ENCODE measurements at places on chromosomes 1 and 21. TPM values are rescaled to one million over a fixed set of nuclear protein-coding genes. Genes with fewer than 3 reads are reported as not detected.

- no peak overlapping the region for H3K4me3 ChIP-seq
- no peak overlapping the region for H3K27ac ChIP-seq
- H3K4me1 ChIP-seq, result no peaks in the 10 kb centered on the region
- no peaks in the 10 kb centered on the region for H3K27me3 ChIP-seq
- peaks cover 9% of the 10 kb centered on the region for H3K36me3 ChIP-seq
- no peak for DNase-seq
Measured at GRCh38 chr21:46392921-46393320, 65.8 kb upstream of the DIP2A start.

GRCh38 chr1:76203127-76203526 is 128.6 kb downstream of the ST6GALNAC3 start:
- H3K27me3 ChIP-seq, result no peaks in the 10 kb centered on the region
- no peaks in the 10 kb centered on the region for H3K4me1 ChIP-seq
- DNase-seq, result no peak
- no peak overlapping the region for H3K27ac ChIP-seq
- no peak overlapping the region for H3K4me3 ChIP-seq
- peaks cover 8% of the 10 kb centered on the region for H3K36me3 ChIP-seq

DNA sequence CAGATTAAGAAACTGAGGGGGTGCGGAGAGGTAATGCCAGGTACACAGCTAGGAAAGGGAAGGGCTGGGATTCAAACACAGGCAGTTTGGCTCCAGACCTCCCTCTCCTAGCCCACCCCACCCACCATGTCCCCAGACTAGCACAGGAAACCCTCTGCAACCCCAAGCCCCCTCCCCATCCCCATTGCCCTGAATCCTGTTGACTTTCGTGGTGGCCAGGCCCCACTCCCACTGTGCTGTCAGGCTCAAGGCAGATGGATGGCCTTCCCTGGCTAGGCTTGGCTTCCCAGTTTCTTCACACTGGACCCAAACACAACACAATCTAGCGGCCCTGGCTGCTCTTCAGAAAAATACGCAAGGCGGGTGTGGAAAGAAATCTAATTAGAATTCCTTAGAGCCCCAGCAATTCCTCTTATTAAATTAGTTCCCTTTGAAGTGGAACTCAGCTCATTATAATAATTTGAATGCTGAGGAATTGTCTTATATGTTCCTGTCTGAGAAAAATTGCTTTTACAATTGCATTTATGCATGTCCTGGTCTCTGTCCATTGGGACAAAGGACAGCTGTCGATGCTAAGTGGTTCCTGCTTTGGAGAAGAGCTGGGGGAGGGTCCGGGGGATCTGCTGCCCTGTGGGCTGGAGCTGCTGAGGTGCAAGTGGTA is 97.4 kb downstream of the SYF2 start:
- no peaks in the 10 kb centered on the region for H3K4me1 ChIP-seq
- H3K36me3 ChIP-seq, result no peaks in the 10 kb centered on the region
- no peak overlapping the region for H3K4me3 ChIP-seq
- no peak overlapping the region for H3K27ac ChIP-seq
- no peak for DNase-seq

DNA sequence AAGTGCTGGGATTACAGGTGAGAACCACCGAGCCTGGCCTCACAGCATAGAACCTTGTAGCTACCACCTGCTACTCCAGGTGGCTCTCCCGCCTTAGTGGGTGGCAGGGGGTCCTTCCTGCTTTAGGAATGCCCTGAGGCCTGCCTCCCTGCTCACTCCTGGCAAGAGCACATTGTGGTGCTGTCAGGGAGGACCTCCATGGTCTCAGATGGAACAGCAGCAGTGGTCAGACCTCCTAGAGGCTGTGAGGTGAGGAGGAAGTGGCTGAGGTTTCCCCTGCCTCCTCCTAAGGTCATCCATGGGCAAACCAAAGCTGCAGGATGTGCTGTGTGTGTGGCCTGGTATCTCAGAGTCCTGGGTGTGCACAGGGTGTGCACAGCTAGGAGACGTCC is 6.7 kb downstream of the SOX13 start:
- no peak overlapping the region for H3K4me3 ChIP-seq
- peaks cover 47% of the 10 kb centered on the region for H3K27me3 ChIP-seq
- H3K27ac ChIP-seq, result no peak overlapping the region

Gene LDLRAD1
- not detected for total RNA-seq

GRCh38 chr1:92853299-92853698 is 21.5 kb downstream of the RPL5 start:
- peaks cover 11% of the 10 kb centered on the region for H3K4me1 ChIP-seq
- peaks cover 21% of the 10 kb centered on the region for H3K36me3 ChIP-seq
- no peak overlapping the region for H3K27ac ChIP-seq
- H3K4me3 ChIP-seq, result no peak overlapping the region
- no peaks in the 10 kb centered on the region for H3K27me3 ChIP-seq

DNA sequence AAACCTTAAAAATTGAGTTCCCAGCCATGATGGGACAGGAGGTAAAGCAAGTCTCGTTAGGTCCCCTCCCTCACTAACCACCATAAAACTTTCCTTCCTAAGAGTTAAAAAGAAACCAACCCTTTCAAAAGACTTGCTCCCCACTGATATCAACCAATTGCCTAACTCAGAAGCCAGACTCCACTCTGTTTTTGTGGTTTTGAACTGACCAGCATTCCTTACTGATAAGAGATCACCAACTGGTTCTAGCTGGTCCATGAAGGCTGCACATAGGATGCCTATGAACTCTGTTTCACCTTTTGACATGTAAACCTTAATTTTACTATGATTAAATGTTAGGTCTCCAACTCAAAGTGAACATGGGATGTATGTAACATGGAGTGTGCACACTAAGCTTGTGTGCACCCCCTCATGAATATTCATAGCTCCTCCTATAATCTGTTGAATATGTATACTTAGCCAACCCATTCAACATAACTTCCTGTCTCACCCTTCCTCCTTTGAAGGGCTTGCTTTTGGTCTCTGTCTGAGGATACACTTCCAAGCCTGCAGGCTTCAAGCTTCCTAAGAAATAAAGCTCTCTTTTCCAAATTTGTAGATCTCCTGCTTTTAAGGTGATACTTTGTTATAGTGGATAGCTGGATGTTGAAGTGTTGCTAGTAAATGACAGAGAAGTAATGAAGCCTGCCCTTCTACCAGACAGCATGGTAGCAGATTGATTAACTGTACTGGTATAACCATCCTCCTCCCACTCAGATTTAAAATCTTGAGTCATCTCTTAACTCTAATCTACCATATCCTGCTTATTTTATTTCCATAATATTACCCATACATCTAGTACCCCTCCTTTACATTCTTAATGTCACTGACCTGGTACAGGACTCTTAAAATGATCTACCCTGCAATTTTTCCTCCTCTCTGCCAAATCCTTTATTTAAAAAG is 95.6 kb downstream of the ZNF644 start:
- H3K4me1 ChIP-seq, result peaks cover 61% of the 10 kb centered on the region
- H3K27me3 ChIP-seq, result no peaks in the 10 kb centered on the region
- no peak overlapping the region for H3K4me3 ChIP-seq

DNA sequence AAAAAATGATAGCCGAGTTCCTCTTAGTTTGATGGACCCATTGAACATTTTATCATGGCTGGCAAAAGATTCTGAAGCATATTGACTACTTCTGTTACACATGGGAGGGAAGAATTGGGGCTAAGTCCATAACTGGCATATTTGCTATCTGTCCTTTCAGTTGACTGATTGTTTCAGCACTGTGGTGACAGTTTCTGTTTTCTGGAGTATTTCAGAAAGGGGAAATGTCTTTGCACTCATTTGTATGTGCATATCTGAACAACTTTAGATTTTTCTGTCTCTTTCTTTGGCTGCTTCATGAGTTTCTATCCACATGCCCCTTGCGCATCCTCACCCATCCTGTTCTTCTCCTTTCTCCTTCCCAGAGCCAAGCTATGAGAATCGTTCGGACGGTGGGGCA is 33.2 kb downstream of the SPATA46 start:
- no peak for DNase-seq
- H3K4me3 ChIP-seq, result no peak overlapping the region
- H3K27ac ChIP-seq, result no peak overlapping the region
- H3K36me3 ChIP-seq, result no peaks in the 10 kb centered on the region
- H3K4me1 ChIP-seq, result no peaks in the 10 kb centered on the region
- H3K27me3 ChIP-seq, result peaks cover 2% of the 10 kb centered on the region

DNA sequence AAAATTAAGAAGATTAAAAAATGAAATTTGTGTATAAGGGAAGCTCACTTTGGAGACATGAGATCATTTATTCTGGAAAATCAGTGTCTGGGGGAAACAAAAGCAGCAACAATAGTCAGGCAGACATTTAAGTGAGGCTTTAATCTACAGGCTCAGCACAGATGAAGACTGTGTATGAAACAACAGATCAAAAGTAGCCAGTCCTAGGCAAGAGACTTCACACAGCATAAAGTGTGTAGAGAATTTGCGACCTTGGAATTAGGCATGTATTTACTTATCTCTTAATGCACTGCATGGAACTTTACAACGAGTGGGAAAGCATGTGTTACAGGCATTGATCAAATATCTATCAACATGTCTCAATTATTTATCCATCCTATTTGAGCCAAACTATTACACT is 1099.9 kb downstream of the PLA2G4A start:
- H3K36me3 ChIP-seq, result no peaks in the 10 kb centered on the region
- no peaks in the 10 kb centered on the region for H3K27me3 ChIP-seq
- H3K27ac ChIP-seq, result no peak overlapping the region
- H3K4me3 ChIP-seq, result no peak overlapping the region

DNA sequence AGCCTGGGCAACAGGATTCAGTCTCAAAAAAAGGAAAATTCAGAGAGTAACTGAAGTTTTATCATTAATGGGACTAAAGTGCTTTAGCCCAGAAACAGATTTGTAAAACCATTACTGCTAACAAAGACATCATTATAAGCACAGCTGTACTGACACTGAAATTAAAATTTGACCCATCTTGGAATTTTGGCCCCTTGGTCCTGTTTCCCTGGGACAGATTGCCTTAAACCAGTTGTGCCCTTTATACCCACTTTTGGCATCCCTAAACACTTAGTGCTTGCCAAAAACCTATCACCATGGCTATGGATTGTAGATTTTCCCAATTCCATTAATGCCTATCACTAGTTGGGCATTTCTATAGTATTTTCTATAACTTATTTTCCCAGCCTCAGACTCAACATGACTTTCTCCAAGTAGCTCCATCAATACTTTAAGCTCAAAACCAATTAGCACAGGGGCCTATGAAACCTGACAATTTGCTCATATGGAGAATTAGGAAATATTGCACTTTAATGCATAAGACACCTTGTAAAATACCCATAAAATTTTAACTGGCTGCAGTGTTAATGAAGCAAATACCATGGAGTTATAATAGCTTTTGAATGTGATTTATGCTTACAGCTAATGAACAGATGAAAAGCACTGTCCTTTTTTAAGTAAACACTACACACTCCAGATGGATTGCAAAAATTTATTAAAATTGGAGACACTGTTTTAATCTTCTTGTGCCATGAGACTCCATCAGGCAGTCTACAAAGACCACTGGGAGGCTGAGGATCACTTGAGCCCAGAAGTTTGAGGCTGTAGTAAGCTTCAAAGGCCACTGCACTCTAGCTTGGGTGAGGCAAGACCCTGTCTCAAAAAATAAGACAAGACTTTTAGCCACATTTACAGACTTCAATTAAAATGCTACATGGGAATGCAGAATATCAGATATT is 4.3 kb downstream of the GAS5 start:
- H3K36me3 ChIP-seq, result peaks cover 65% of the 10 kb centered on the region
- H3K4me1 ChIP-seq, result peaks cover 50% of the 10 kb centered on the region
- peak overlapping the region; percentile 100 for H3K4me3 ChIP-seq
- no peak for DNase-seq
- peaks cover 45% of the 10 kb centered on the region for H3K27me3 ChIP-seq

GRCh38 chr1:204286831-204287421 is 72.8 kb downstream of the PLEKHA6 start:
- no peaks in the 10 kb centered on the region for H3K36me3 ChIP-seq
- peak overlapping the region; percentile 66 for H3K4me3 ChIP-seq
- peaks cover 22% of the 10 kb centered on the region for H3K4me1 ChIP-seq
- peak; percentile 17 for DNase-seq

DNA sequence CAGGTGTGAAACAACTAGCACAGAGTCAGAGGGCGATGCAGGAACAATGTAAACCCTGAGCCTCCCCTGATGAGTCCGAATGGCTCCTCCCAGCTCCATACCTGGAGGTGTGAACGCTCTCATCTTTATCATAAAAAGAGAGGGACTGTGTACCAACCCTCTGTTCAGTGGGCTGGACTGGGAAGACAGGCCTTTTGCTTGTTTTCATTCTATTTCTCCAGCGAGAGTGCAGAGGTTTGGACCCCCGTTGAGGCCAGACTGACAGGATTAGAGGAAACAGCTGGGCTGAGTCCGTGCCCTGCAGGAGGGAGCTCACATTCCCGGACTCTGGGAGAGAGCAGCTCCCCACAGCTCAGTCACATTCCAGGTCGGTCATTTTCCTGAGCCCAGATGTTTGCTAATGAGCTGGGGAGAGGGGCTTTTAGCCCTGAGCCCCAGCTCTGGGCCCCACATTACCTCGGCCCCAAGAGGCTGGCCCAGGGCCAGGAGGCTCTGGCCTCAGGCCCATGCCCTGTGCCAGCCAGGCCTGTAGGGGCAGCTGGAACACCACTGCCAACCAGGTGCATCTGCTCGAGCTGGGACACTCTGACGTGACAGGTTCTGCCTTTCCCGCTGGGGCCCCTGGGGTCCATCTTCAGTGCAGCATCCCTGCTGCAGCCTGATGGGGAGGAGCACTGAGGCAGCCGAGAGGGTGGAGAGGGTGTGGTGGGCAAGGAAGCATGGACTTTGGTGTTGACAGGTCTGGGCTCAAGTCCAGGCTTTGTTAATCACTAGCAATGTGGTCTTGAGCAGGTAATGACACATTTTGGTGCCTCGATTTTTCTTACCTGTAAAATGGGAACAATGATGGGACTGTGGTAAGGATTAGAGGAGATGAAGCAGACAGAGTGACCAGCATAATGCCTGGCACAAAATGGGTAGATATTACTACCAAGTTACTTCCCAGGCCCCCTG is 3.5 kb upstream of the NBL1 start:
- no peak for DNase-seq
- H3K27me3 ChIP-seq, result peaks cover 13% of the 10 kb centered on the region
- H3K27ac ChIP-seq, result no peak overlapping the region
- H3K4me1 ChIP-seq, result peaks cover 6% of the 10 kb centered on the region
- H3K4me3 ChIP-seq, result no peak overlapping the region

Gene SLAMF6
- 46.8 TPM for total RNA-seq

DNA sequence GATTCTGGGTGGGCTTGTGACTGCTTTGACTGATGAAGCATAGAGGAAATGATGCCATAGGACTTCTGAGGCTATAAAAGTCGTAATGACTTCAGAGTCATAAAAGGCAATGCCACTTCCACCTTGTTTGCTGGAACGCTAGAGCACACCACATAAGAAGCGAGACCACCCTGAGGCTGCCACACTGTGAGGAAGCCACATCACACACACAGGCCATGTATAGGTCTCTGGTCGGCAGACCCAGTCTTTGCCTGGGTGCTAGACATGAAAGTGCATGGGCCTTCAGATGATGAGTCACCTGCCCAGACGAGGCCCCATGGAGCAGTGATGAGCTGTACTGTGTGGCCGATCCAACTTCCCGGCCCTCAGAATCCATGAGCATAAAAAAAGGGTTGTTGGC is 14.2 kb upstream of the KANK4 start:
- H3K4me3 ChIP-seq, result no peak overlapping the region
- peaks cover 5% of the 10 kb centered on the region for H3K4me1 ChIP-seq
- H3K36me3 ChIP-seq, result no peaks in the 10 kb centered on the region
- H3K27ac ChIP-seq, result no peak overlapping the region

- no peak overlapping the region for H3K4me3 ChIP-seq
- H3K27ac ChIP-seq, result no peak overlapping the region
- peaks cover 47% of the 10 kb centered on the region for H3K4me1 ChIP-seq
- H3K36me3 ChIP-seq, result peaks cover 2% of the 10 kb centered on the region
- DNase-seq, result no peak
Measured at GRCh38 chr21:46617267-46618051, 12.6 kb upstream of the S100B start.
